ENCODE measurements at places on chromosomes 16 and 17.

DNA sequence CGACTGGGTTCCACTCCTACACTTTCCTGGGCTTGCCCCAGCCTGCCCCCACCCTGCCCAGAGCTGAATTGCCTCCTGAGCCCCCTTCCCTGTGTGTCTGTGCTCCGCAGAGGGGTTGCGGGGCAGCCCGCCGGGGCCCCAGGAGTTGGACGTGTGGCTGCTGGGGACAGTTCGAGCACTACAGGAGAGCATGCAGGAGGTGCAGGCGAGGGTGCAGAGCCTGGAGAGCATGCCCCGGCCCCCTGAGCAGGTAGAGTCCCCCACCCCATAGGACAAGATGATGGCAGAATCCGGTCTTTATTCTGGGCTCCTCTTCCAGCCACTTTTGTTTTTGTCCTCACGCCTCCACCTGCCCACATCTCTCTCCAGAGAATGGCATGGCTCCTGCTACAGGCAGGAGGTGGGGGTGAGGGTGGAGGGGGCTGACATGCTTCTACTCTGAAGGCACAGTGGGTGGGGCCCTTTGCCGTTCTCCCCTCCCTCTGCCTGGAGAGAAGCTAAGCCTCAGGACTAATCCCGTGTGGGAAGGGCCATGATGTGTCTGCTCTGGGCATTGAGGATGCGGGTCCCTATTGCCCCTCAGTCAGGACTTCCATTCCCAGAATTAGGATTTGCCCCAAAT, 3.5 kb downstream of the ACBD4 start:
- no peak for DNase-seq

- no peak for DNase-seq
Observed at GRCh38 chr16:50384500-50385135, 15.8 kb upstream of the BRD7 start.

GRCh38 chr16:72946063-72946462, 101.9 kb downstream of the ZFHX3 start:
- no peak for DNase-seq

DNA sequence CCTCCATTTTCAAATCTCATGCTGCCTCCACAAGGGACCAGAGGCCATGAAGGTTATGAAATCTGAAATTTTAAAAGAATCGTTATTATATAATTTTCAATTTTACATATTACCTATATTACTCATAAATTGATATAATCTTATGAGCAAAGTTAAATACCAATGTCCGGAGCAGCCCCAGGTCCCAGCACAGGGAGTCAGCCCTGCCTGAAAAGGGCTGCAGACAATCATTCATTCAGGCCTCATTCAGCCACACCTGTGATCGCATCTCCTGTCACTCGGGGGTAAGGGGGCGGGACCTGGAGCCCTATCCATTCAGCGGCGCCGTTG, 172.5 kb downstream of the AHSP start:
- no peak for DNase-seq

GRCh38 chr16:57669476-57670162, 1.5 kb downstream of the ADGRG3 start:
- DNase-seq, result no peak

DNA sequence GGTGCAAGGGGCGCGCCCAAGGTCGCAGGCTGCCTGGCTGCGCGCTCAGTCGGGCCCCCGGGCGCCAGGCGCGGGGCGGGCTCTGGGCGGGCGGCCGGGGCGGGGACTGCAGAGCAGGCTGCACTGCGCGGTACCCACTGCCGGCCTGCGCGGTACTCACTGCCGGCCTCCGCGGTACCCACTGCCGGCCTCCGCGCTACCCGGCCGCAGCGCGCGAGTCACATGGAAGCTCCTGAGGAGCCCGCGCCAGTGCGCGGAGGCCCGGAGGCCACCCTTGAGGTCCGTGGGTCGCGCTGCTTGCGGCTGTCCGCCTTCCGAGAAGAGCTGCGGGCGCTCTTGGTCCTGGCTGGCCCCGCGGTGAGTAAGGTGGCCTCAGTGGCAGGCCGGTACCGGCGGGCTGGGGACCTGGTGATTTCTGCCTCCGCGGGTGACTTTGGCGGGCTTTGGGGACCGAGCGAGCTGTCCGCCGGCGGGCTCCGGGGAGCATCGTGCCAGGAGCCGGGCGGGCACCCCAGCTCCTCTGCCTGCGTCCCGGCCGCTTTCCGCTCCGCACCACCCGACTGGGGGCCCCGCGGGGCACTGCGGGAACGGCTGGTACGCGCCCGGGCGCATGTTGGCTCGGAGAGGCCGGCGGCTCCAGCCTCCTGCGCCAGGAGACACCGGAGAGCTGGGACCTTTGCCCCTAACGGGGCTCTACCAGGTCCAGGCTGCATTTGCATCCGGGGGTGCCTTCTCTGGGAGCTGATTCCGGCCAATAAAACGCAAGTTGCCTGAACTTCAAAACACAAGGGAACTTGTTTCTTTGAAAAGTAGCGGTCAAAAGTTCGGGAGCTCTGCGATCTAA, at the start of gene SLC47A1:
SLC47A1 (plus strand) TSS at position 137 of the 844 bp plus-strand sequence; CDS start at position 223, 86 bp downstream.
- peak; percentile 20 for DNase-seq

- no peak for DNase-seq
Observed at GRCh38 chr17:42750739-42751344, 6.0 kb upstream of the EZH1 start.

- no peak for DNase-seq
Observed at GRCh38 chr16:66886914-66887313, 6.6 kb downstream of the PDP2 start.

DNA sequence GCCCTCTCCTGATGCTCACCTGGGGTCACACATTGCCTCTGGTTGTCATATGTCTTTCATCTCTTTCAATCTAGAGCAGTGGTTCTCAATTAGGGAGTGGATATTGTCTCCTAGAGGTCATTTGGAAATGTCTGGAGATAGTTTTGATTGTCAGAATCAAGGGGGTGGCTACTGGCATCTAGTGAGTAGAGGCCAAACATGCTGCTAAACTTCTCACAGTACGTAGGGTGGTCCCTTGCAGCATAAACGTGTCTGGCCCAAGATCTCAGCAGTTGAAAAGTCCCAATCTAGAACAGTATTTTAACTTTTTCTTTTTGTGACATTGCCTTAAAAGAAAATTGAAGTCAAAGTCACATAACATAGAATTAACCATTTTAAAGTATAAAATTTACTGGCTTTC, 30.5 kb upstream of the SLC5A10 start:
- DNase-seq, result no peak

Measured in stimulated activated naive CD8-positive, alpha-beta T cell treated with anti-CD3 and anti-CD28 coated beads, Interleukin-15, amount 100 ng/mL, for 72 hours (primary cell).